ENCODE measurements at places on chromosomes 7 and 10.

DNA sequence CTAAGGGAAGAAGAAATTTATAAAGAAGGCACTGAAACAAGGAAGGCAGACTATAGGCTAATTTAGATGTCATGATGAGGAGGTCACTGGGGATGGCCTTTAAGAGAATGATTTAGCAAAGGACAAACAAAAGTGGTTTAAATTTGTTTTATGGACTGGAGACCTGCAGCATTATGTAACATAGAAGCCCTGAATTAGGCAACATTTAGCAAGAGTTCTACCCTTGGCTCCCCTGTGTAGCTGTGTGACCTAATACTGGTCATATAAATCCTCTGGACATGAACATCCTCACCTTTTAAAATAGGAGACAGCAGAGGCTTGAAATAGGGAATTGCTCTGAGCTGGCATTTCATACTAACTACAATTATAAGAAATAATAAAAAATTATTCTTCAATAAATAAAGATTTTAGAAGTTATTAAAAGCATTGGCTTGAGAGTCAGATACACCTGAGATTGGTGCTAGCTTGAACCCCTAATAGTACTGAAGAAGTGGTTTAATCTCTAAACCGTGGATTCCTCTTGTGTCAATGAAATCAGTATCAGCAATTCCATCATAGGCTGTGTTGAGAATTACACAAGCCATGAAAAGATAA is 48.9 kb downstream of the RNLS start:
- no peak for DNase-seq

GRCh38 chr7:122803323-122803722 is 82.9 kb downstream of the CADPS2 start:
- DNase-seq = no peak

DNA sequence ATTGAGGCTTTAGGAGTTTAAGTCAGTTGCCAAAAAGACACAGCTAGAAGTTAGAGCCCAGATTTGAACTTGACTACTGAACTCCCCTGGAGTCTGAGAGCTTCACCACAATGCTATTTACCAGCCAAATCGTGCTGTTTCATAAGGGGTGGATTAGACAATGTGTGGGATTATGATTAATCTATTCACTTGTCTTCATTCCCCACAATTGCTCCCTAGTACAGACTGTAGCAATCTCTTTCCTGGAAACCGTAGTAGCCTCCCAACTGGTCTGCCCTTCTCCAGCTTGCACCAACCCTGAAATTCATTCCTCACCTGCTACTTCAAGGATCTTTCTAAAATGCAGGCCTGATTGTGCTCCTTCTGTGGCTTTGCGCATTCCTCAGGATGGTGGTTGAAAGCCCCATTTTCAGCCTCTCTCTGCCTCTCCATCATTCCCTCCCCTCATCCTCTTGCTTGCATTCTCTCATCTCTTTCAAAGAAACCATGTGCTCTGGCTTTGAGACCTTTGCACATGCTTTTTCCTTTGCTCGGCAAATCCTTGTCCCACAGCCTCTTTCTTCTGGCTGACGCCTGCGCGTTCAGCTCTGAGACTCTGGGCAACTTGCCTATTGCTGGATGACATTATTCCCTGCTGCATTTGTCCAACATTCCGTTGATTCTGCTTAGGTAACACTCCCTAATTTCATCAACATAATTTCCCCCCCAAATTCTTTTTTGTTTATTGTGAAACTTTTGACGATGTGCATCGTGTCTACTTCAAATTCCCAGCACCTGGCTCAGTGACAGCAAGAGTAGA is 145.1 kb downstream of the ADRA2A start:
- no peak for DNase-seq

GRCh38 chr10:5441106-5441505 is 28.7 kb downstream of the NET1 start:
- DNase-seq = no peak

DNA sequence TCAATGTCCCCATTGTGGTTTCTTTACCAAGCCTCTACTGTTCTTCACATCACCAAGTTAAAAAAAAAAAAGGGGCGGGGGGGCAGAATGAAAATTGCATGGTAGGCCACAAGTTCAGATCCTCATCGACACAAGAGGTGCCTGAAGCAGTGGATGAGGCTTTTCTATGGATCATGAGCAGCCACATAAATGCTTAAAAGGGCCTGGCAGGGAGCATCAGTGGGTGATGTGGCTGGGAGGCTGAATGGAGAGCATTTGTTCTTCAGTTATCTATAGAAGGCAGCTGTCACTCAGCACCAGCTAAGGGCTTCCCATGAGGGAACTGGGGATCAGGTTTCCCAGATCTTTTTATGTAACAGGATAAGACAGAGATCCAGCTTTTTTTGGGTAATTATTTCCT is 117.9 kb downstream of the CFTR start:
- no peak for DNase-seq

DNA sequence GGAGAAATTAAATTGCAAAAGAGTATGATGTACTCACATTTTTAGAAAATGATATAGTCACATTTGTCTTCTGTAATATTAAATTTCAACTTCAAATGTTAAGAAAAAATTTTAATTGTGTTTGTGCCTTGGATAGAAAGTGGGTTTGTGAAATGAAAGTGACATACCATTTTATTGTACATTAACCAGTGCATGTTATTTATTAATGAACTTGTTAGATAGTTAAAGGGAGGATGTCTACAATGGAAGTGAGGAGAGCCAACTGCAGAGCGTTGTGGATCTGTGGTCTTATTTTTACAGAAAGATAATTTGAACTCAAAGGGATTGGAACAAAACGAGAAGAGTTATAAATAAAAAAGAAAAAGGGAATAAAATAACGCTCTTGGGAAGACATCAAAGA is 291.7 kb downstream of the ARL4A start:
- DNase-seq = no peak

DNA sequence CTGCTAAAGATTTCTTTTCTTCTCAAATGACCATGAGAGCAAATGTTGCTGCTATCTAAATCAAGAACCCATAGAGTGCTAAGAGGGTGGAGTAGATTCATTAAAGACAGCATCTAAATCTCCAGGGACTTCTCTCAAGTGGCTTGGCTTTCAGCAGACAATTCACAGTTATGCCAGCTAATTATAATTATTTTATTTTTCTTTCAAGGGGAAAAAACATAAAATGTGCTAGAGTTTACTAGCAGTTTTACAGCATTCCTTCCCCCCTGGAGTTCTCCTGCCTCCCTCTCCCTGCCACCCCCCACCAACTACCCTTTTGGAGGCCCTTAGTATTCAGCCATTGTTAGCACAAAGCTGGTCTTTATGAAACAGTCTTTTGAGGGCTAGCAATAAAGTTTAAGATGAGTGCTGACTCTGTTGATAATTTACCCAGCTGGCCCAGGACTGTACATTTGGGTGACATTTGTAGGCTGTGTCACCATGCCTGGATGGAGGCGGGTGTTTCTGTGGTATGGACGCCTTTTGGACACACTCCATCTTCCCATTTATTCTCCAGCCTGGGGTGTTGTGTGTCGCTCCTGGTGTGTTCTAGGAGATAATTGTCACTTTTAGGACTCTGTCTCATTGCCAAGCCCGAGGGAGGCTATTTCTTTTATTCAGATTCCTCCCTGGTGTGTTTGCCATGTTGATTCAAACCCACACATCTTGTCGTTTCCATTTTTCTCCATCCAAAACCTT is 160.2 kb downstream of the CREB5 start:
- no peak for DNase-seq

DNA sequence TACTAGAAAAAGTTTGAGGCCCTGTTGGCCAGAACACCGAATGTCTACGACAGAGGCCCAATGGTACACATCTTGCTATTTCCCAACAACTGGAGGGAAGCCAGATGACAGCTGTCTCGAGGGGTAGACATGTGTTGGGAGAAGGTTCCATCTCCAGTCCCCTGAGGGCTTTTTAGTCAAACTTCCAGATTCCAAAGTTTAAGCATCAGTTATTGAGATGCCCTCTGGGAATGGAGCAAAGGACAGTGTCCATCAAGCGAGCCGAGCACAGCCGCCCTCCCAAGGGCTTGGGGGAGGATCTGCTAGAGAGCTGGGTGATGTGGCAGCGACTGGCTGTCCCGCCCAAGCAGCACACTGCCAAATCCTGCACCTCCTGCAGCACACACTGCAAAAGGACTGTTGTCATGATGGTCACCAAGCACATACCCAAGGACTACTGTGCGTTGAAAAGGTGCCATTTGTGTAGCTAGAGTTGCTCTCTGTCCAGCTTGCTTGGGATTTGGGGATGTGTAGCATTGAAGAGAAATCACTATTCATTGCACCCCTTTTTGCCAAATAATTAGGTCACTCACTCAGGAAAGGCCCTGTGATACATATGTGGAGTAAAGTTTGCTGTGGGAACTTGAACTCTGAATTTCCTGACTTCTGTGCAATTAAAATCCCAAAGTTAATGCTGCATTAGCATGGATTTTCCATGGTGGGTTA is 164.6 kb downstream of the TRIL start:
- DNase-seq = no peak

GRCh38 chr7:32879460-32879859 is 12.1 kb downstream of the KBTBD2 start:
- DNase-seq = no peak

DNA sequence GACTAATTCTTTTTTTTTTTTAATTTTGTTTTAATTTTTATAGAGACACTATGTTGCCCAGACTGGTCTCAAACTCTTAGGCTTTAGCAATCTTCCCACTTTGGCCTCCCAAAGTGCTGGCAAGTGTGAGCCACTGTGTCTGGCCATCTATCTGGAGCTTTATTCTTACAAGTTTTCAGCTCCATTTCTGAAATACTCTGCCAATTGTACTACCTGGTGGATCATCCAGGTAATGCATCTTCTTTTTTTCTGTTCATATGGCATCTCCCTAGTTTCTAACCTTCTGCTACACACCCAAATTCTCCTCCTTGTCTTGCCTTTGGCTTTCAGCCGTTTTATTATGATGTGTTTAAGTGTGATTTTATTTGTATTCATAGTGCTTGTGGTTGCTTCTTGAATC is 40.2 kb downstream of the ZNF365 start:
- DNase-seq = no peak

- DNase-seq = no peak
Observed at GRCh38 chr7:76296743-76297740, 5.4 kb upstream of the HSPB1 start.

DNA sequence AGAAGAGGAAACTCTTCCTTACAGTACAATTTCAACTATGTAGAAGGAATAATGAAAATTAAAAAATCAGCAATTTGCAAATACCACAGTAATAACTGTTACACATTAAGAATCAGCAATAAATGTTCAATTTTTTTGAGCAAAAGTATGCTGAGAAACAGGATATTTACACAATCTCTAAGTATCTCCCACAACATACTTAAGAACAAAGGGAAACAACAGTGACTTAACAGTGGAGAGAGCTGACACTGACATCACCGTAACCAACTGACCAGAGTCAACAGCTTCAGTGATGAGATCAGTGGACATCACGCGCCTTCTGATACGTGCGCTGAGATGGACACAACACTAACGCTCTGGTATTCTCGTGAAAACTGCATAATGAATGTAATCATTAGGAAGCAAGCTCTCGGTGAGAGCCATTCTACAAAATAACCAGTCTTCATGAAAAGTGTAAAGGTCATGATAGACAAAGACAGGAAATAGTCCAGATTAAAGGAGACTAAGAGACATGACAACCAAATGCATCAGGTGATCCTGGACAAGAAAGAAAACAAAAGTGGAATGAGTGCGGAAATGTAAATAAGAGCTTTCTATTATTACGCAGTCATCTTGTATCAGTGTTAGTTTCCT is 82.6 kb downstream of the PIP4K2A start:
- DNase-seq = no peak

DNA sequence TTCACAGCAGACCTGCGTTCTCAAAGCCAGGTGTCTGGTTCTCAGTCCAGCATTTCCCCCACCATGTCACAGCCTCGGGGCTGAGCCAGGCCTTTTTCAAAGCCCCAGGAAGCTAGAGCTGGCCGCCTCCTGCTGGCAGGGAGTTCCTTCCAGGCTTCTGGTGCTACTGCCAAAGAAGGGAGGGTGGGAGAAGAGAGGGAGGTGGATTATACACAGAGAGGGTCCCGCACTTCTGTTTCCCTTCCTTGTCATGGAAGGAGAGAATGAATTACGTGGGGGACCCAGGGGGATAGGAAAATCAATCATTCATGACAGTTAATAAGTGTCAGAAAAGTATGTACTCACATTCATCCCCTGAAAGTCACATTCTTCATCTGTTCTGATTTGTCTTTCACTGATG is 600 bp upstream of the LGI1 start:
- no peak for DNase-seq

DNA sequence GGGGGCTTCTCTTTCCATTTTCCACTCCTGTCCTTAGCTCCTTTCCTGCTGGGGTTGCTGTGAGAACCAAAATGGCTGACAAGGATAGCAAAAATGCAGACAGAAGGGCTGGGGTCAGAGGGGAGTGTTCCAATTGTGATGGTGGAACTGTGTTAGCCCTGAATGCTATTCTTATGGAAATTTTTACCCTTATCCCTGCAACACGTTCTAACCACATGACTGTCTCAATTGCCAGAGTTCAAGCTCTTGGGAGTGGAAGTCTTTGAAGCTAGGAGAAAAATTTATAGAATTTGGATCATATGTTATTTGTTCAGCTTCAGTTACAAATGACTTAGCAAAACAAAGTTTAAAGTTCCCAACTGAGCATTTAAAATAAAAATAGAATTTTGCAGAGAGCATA is 134.1 kb downstream of the ADCYAP1R1 start:
- no peak for DNase-seq

DNA sequence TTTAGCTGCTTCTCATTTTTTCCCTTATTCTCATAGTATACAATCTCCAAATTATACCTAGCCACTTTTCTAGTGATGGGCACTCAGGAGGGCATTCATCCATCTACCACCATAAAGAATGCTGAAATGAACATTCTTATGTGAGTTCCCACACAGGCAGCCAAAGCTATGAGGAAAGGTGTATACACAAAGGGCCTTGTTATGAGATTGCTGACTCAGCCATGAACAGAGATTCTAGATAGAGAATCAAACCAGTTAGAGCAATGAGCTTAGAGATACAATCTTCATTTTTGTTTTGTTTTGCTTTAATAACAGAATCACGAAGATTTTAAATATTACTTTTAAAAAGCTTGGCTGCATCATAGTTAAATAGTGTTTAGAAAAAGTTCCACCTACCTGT is 54.8 kb upstream of the TNKS2 start:
- DNase-seq = no peak

- no peak for DNase-seq
Observed at GRCh38 chr10:60901561-60902235, 42.3 kb downstream of the RHOBTB1 start.

- no peak for DNase-seq
Observed at GRCh38 chr10:4902571-4903011, 60.6 kb upstream of the AKR1C1 start.

Measured in stimulated activated CD8-positive, alpha-beta memory T cell treated with anti-CD3 and anti-CD28 coated beads, Interleukin-7, amount 100 ng/mL, for 4 hours (primary cell).